ENCODE measurements at places on chromosomes 6 and 20. TPM values are rescaled to one million over a fixed set of nuclear protein-coding genes. Genes with fewer than 3 reads are reported as not detected.

DNA sequence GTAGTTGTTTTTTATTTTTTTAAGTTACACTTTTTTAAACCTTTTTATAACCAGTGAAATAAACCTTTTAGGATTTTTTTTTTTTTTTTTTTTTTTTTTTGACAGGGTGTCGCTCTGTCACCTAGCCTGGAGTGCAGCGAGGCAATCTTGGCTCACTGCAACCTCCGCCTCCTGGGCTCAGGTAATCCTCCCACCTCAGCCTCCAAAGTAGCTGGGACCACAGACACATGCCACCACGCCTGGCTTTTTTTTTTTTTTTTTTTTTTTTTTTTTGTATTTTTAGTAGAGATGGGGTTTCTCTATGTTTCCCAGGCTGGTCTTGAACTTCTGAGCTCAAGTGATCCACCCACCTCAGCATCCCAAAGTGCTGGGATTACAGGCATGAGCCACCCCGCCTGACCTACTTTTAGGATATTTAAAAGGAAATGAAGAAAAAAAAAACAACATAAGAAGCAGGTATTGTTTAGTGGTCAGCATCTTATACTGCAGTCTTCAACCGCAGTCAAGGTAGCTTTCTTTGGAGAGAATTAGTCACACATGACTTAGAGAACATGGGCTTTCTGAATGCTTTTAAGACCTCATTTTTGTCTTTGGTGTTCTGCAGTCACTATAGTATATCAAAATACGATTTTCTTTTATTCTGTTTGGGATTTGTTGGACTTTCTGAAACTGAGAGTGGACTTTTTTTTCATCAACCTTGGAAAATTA is 1.6 kb downstream of the POLR1H start:
- peaks cover 45% of the 10 kb centered on the region for H3K4me1 ChIP-seq
- no peaks in the 10 kb centered on the region for H3K27me3 ChIP-seq
- peaks cover 15% of the 10 kb centered on the region for H3K36me3 ChIP-seq
- no peak overlapping the region for H3K4me3 ChIP-seq

DNA sequence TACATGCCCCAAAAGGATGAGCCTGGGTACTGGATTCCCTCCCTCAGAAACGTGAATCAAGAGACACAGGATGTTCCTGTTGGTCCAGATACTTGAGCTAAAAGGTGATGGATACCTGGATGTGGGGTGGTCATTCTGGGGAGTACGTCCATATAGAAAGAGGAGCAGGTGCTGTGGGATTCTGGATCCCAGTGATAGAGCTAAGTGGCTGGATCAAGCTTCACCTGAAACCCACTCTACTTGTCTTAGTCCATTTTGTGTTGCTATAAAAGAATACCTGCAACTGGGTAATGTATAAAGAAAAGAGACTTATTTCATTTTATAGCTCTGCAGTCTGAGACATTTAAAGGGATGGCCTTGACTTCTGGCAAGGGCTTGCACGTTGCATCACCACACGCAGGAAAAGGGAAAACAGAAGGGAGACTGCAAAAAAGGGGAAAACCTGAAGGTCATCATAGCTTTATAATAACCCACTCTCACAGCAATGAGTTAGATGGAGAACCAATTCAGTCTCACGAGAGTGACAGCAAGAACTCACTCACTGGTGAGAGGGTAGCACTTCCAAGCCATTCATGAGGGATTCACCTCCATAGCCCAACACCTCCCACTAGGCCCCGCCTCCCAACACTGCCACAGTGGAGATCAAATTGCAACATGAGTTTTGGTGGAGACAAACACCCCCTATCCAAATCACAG is 31.2 kb downstream of the RIPOR3 start:
- no peaks in the 10 kb centered on the region for H3K27me3 ChIP-seq
- no peak overlapping the region for H3K4me3 ChIP-seq
- H3K4me1 ChIP-seq = no peaks in the 10 kb centered on the region
- no peaks in the 10 kb centered on the region for H3K36me3 ChIP-seq

- H3K4me3 ChIP-seq = no peak overlapping the region
- no peaks in the 10 kb centered on the region for H3K36me3 ChIP-seq
- peak overlapping the region; percentile 51 for H3K27ac ChIP-seq
- DNase-seq = no peak
Measured at GRCh38 chr6:53301801-53302537, 46.8 kb downstream of the ELOVL5 start.

DNA sequence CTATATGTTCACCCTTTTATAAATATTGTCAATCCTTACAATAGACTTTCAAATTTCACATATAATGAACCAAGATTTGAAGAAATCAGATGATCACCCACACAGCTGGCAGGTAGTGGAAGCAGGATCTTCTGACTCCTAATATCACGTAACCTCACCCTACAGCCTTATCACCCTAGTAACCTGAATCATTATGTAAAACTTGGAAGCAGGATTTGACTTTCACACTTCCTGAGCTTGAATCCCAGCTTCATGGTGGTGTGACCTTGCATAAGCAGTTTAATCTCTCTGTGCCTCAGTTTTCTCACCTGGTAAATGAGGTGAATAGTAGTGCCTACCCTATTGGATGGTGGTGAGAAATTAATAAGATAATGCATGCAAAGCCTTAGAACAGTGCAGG is 16.4 kb downstream of the SPTLC3 start:
- no peak overlapping the region for H3K27ac ChIP-seq
- no peaks in the 10 kb centered on the region for H3K36me3 ChIP-seq
- no peaks in the 10 kb centered on the region for H3K4me1 ChIP-seq
- no peak overlapping the region for H3K4me3 ChIP-seq
- H3K27me3 ChIP-seq = no peaks in the 10 kb centered on the region

DNA sequence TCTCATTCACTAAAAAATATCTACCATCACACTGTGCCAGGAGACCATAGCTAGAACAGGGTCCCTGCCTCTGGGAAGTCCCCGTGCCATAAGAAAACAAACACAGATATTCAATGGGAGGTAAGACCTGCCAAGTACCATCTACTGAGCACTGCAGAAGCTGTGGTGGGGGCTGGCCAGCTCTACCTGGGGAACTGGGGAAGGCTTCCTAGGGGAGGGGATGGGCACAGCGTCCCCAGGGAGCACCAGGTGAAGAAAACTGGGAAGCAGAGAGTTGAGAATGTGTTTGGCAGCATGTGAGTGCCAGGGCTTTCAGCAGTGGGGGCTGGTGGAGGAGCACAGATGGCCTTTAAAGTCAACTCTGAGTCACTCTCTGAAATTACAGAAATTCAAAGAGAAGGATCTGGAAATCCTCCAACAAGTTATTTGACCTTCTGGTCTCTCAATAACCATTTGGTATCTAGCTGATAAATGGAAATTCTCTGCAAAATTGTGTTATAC is 85.2 kb downstream of the SHLD1 start:
- peak overlapping the region; percentile 91 for H3K27ac ChIP-seq
- no peak for DNase-seq
- H3K4me3 ChIP-seq = no peak overlapping the region

- H3K4me3 ChIP-seq = no peak overlapping the region
- H3K36me3 ChIP-seq = no peaks in the 10 kb centered on the region
- no peak for DNase-seq
- H3K27me3 ChIP-seq = no peaks in the 10 kb centered on the region
- no peak overlapping the region for H3K27ac ChIP-seq
- H3K4me1 ChIP-seq = peaks cover 45% of the 10 kb centered on the region
Measured at GRCh38 chr6:125957845-125958244, 1.3 kb downstream of the HINT3 start.

DNA sequence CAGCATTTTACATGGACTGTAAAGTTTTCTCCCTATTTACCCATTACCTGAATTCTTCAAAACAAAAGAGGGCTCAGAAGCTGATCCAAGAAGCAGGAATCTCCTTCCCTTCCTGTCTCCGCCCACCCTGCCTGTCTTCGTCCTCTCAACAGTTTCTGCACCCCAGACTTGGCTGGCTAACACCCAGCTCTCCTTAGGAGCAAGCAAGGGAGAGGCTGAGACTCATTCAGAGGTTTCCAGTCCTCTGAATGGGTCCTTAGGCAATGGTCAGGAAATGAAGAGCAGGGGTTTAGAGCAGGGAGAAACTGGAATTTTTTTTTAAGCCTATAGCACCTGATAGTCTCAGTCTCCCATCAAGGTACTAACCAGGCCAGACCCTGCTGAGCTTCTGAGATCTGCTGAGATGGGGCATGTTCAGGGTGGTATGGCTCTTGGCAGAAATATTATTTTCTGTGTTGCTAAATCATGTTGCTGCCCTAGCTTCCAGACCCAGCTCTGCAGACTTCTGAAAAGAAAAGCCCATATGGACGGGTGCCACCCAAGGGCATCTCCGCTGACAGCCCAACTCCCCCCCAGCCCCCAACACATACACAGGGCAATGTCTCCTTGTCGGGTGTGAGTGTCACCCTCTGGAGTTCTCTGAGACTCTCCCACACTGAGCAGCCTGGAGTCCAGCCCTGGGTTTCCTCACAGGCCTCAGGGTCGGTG is 74.6 kb upstream of the CD93 start:
- H3K27ac ChIP-seq = no peak overlapping the region
- DNase-seq = no peak
- no peak overlapping the region for H3K4me3 ChIP-seq
- H3K36me3 ChIP-seq = no peaks in the 10 kb centered on the region
- H3K27me3 ChIP-seq = no peaks in the 10 kb centered on the region
- H3K4me1 ChIP-seq = peaks cover 25% of the 10 kb centered on the region

GRCh38 chr20:37574199-37574890 is 46.7 kb upstream of the BLCAP start:
- H3K27ac ChIP-seq = no peak overlapping the region
- H3K4me1 ChIP-seq = no peaks in the 10 kb centered on the region
- no peak for DNase-seq
- H3K27me3 ChIP-seq = no peaks in the 10 kb centered on the region

GRCh38 chr6:19472850-19473249 is 364.3 kb upstream of the ID4 start:
- no peak for DNase-seq
- H3K27ac ChIP-seq = no peak overlapping the region
- no peaks in the 10 kb centered on the region for H3K4me1 ChIP-seq
- no peaks in the 10 kb centered on the region for H3K36me3 ChIP-seq
- no peak overlapping the region for H3K4me3 ChIP-seq

- DNase-seq = no peak
- H3K4me3 ChIP-seq = no peak overlapping the region
- peaks cover 5% of the 10 kb centered on the region for H3K36me3 ChIP-seq
- no peaks in the 10 kb centered on the region for H3K27me3 ChIP-seq
- H3K27ac ChIP-seq = no peak overlapping the region
- peaks cover 22% of the 10 kb centered on the region for H3K4me1 ChIP-seq
Measured at GRCh38 chr20:34921436-34921835, 34.2 kb downstream of the GSS start.

NKX2-4 gene
- polyA plus RNA-seq = not detected

GRCh38 chr20:33277471-33278441 is 5.3 kb upstream of the BPIFB1 start:
- H3K27ac ChIP-seq = no peak overlapping the region
- H3K36me3 ChIP-seq = no peaks in the 10 kb centered on the region
- no peaks in the 10 kb centered on the region for H3K4me1 ChIP-seq
- no peaks in the 10 kb centered on the region for H3K27me3 ChIP-seq

DNA sequence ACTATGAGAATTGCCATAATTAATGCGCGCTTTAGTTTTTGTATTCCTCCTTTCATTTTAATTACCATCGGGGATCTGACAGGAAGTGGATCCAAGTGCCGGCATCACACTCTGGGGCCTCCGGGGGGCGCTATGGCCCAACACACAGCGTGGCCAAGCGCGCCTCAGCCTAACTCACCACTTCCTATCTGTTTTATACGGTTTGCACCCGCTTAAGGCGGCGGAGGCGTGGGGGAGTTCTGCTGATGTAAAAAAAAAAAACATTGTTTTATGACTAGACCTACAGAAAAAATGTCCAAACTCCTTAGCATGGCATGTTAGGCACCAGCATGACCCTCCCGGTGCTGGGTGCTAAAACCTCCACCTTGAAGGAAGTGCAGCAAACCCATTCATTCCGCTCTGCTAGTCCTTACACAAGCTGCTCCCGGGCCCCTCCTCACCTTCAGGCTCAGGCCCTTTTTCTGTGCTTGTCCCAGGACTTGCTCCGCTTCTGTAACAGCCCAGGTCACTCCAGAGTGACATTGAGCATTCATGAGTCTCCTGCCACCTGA is 4.5 kb upstream of the EBF4 start:
- H3K27me3 ChIP-seq = no peaks in the 10 kb centered on the region
- H3K36me3 ChIP-seq = no peaks in the 10 kb centered on the region
- no peak overlapping the region for H3K27ac ChIP-seq
- H3K4me3 ChIP-seq = no peak overlapping the region

- peak; percentile 32 for DNase-seq
- H3K36me3 ChIP-seq = no peaks in the 10 kb centered on the region
- peak overlapping the region; percentile 17 for H3K4me3 ChIP-seq
- peaks cover 3% of the 10 kb centered on the region for H3K27me3 ChIP-seq
Measured at GRCh38 chr6:170147832-170148708, 142.8 kb downstream of the DLL1 start.

LHFPL5 gene
- polyA plus RNA-seq = not detected

GGTLC1 gene
- polyA plus RNA-seq = not detected
